ENCODE measurements at places on chromosomes 13 and 19. TPM values are rescaled to one million over a fixed set of nuclear protein-coding genes. Genes with fewer than 3 reads are reported as not detected.

Gene LRRC63
- total RNA-seq: 0.82 TPM

Gene MAP4K1
- 0.29 TPM for total RNA-seq

Gene SBSN
- total RNA-seq: not detected

Gene ADGRE2
- 0.29 TPM for total RNA-seq

Gene KLK15
- not detected for total RNA-seq

Gene DMPK
- total RNA-seq: 5.1 TPM
